Lower lobe of right lung (tissue), 2 donors: ENCODE measurements at places on chromosomes 3 and 15. TPM values are rescaled to one million over a fixed set of nuclear protein-coding genes. Genes with fewer than 3 reads are reported as not detected.

ATOSA gene
- total RNA-seq: 46.7 TPM

SPESP1 gene
- 2.0 TPM for total RNA-seq

C3orf52 gene
- 16.4 TPM for total RNA-seq

MNS1 gene
- total RNA-seq: 2.3 TPM

MST1R gene
- total RNA-seq: 27.3 TPM
